Stimulated activated CD4-positive, alpha-beta T cell treated with anti-CD3 and anti-CD28 coated beads, Interleukin-15, amount 100 ng/mL, for 1 hour (primary cell): ENCODE measurements at places on chromosomes 3 and 15.

DNA sequence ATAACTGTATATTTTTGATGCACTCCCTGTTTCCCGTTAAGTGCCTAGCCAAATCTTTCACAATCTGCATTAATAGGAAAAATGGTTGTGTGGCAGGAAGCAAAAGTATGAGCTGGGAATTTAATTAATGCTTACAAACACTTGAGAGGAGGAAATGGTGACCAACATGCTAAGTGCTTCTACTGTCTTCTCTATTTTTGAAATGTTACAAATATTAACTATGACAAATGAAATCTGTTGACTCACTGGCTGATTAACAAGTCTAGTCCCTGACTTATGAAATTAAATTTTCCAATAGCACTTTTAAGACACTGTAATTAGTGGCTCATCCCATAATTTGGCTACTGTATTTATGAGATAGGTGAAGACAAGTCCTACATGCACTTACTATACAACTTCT, 446.9 kb upstream of the DPPA4 start:
- no peak for DNase-seq

DNA sequence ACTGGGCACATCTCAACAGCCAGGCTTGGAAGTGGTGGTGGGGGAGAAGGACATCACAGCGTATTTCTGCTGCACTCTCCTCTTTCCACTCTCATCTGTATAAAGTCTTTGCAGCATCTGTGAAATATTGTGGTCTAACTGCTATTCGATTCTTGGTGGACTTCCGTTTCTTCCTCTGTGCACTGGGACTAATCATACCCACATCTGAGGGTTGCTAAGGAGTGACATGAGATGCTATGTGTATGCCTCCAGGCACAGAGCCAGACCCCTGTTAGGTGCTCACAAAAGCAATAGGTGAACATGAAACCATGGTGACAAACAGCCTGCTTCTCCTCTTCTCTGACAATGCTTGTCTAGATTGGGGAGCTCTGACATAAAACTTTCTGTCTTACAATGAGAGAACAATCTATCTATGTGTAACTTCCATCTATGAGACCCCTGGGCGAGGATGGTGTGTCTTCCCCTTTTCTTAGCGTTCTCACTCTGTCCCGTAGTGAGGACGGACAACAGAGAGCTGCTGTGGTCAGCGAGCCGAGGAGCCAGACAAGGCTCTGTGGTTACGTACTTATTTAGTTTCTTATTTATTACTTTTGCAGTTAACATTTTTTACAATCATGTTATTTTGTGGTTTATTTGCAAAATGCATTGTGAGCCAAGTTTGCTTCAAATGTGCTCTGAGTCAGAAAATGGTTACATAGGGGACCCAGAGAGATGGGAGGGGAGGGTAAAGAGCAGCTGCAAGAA, 196.7 kb upstream of the TPRG1 start:
- DNase-seq, result no peak

DNA sequence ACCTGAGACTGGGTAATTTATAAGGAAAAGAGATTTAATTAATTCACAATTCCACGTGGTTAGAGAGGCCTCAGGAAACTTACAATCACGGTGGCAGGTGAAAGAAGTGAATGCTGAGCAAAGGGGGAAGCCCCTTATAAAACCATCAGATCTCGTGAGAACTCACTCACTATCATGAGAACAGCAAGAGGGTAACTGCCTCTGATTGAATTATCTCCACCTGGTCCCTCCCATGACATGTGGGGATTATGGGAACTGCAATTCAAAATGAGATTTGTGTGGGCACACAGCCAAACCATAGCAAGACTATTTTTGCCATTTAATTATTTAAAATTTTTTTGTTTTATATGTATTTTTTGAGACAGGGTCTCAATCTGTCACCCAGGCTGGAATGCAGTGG, 27.0 kb upstream of the KCTD6 start:
- DNase-seq, result no peak

- DNase-seq, result no peak
Measured at GRCh38 chr3:40718209-40718608, 193.4 kb downstream of the ZNF621 start.

DNA sequence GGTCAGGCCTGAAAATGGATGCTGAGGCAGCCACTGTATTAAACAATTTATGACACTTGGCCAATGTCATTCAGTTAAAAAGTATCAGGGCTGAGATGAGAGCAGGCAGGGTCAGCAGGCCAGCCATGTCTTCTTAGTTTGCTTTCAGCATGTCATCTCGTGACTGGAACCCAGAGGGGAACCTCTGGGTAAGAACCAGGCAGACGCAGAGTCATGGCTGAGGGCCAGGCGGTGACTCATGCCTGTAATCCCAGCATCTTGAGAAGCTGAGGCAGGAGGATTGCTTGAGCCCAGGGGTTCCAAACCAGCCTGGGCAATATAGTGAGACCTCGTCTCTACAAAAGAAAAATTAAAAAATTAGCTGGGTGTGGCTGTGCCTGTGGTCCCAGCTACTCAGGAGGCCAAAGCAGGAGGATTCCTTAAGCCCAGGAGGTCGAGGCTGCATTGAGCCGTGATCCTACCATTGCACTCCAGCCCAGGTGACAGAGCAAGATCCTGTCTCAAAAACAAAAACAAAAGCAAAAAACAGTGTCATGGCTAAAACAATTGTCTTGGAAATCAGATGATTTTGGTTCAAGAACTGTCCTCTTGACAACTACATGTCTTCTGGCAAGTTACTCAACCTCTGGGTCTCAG, 11.7 kb downstream of the BCL2L10 start:
- DNase-seq, result no peak

DNA sequence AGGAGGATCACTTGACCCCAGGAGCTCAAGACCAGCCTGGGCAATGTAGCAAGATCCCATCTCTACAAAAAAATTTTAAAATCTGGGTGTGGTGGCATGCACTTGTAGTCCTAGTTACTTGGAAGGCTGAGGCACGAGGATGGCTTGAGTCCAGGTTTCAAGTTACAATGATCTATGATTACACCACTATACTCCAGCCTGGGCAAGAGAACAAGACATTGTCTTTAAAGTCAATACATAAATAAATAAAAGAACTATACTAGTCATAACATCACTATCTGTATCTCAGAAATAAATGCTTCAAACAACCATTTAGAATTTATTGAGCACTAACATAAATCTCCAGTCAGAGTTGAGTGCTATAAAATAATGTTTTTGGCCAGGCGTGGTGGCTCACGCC, 8.5 kb upstream of the PHLDB2 start:
- DNase-seq, result no peak

GRCh38 chr15:93861413-93861812, 369.9 kb upstream of the MCTP2 start:
- DNase-seq, result no peak

DNA sequence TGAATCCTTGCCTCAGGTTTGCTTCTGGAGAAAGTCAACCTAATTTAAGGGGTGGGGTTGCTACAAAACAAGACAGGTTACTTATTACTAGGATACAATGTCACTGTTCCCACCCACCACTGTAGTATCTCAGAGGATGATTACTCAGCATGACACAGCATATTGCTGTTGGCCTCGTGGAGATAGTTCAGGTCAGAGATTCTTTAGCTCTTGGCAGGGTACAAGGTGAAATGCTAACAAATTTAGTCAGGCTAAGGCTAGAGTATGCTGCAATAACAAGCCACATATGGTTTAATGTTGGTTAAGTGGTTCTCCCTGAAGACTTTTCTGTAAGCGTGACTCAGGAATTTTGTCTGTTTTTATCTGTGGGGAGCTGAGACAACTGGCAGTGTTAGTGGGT, 161.8 kb downstream of the EDEM1 start:
- no peak for DNase-seq

DNA sequence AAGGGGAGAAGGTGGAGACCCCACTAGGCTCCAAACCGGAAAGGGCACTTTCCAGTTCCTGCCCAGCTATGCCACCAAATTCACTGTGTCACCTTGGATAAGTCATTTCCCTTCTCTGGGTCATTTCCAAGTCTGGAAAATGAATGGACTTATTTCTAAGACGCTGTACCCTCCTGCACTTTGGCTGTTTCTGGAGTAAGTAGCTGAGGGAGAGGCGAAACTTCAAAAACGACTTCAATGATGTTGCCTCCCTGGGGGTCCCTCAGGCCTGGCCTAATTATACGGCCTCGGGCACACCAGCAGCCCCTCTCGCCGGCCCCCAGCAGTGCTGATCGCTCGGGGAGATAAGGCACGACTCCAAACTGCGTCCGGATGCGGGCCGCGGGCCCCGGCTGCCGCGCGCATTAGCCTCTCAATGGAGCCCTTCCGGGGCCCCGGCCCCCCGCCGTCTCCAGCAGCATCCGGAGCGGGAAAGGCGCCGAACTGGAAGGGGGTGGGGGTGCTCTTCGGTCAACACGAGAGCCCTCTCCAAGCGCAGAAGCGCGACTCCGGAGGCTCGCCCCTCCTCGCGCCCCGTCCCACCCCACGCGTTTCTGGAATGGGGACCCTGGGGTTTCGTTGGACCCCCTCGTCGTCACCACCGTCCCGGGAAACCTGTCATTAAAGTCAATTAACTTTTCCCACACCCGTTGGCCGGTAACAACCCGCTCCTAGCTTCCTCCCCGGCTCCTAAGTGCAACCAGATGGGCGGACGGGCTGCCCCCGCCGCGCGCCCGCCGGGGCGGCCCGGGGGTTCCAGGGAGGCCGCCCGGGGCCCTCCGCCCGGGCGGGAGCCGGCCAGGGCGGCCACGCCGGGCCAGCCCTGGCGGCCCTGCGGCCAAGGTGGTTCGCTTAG, 4.8 kb downstream of the HES1 start:
- no peak for DNase-seq

GRCh38 chr3:151154566-151154965, 48.5 kb downstream of the GPR171 start:
- no peak for DNase-seq

DNA sequence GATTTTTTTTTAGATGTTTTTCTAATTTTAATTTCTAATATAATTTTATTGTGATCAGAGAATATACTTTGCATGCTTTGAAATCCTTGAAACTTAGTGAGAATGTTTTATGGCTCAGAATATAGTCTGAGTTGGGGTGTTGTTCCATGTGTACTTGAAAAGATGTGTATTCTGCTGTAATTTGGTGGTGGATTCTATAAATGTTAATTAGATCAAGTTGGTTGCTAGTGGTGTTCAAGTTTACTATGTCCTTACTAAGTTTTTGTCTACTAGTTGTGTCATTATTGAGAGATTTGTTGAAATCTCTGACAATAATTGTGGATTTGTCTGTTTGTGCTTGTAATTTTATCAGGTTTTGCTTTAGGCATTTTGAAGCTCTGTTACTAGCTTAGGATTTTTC, 29.7 kb downstream of the GLCE start:
- no peak for DNase-seq

- no peak for DNase-seq
Measured at GRCh38 chr15:93072011-93072410, 17.0 kb downstream of the RGMA start.

DNA sequence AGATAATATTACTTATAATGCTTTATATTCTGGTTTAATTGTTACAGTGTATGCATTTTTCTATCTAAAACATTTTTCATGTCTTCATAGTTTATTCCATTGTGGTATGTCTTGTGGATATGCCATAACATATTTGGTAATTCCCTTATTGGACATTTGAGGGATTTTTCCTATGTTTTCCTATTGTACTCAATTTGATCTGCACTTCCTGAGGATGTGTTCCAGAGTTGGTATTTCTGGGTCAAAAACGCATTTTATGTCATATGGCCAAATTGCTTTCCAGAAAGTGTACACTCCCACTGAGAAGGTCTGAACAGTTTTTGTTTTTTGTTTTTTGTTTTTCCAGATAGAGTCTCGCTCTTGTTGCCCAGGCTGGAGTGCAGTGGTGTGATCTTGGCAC, 6.8 kb downstream of the ARL8B start:
- DNase-seq, result no peak

GRCh38 chr3:171950373-171950772, 89.0 kb upstream of the FNDC3B start:
- no peak for DNase-seq

DNA sequence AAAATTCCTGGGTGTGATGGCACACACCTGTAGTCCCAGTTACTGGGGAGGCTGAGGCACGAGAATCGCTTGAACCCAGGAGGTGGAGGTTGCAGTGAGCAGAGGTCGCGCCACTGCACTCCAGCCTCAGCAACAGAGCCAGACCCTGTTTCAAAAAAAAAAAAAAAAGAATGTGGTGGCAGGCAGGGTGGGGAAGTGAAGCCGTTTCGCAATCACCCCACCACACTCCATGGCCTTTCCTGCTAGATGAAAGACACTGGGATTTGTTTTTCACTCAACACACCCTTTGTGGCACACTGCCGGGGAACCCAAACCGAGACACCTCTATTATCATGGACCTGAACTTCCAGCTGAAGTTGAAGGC, 172.4 kb upstream of the IQSEC1 start:
- no peak for DNase-seq

GRCh38 chr3:188662795-188663194, 508.8 kb downstream of the LPP start:
- DNase-seq, result no peak

- no peak for DNase-seq
Measured at GRCh38 chr3:10759495-10759894, 56.5 kb upstream of the SLC6A11 start.

DNA sequence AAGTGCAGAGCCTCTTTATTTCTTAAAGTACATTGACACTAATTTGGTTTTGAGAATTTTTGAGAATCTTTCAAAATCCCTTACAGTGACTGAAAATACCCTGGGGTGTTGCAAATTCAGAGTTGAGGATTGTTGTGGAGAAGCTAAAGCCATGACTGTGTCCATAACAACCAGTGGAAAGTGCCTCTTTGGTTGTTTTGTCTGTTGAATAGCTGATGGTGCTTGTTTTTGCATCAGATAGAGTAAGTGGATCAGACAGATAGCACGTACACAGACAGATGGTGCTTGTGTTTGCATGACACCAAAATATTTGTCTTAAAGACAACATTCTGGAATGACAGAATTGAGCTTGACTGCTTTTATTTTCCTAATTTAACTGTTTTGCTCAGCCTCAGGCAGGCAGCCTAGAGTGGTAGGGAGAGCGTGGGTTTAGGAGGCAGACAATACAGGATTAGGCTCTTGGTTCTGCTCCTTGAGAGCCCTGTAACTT, 265.0 kb downstream of the IL20RB start:
- DNase-seq, result no peak

- peak; percentile 10 for DNase-seq
Measured at GRCh38 chr15:59492389-59493377, 54.7 kb downstream of the FAM81A start.

- DNase-seq, result peak; percentile 56
Measured at GRCh38 chr3:46378426-46378942, 7.7 kb downstream of the CCR5 start.

DNA sequence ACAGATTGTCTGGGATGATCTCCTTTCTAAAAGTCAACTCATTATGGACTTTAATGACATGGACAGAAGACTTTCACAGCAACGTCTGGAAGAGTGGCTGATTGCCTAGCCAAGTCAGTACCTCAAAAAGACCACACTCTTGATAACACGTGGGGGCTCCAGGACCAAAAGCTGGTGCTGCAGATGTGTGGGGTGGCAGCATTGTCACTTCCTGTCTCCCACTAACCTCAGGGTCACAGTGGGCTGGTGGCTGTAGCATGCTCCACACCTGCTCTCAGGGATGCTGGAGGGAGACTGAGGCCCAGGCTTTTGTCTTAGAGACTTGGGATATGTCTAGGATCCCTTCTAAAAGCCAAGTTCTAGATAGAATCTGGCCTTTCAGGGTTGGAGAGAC, 118.1 kb downstream of the APBA2 start:
- DNase-seq, result no peak
